Hepatocyte (in vitro differentiated cells): ENCODE measurements at places on chromosomes 3 and 15. TPM values are rescaled to one million over a fixed set of nuclear protein-coding genes. Genes with fewer than 3 reads are reported as not detected.

- DNase-seq = no peak
Measured at GRCh38 chr3:88863196-88863595, 244.2 kb upstream of the EPHA3 start.

DNA sequence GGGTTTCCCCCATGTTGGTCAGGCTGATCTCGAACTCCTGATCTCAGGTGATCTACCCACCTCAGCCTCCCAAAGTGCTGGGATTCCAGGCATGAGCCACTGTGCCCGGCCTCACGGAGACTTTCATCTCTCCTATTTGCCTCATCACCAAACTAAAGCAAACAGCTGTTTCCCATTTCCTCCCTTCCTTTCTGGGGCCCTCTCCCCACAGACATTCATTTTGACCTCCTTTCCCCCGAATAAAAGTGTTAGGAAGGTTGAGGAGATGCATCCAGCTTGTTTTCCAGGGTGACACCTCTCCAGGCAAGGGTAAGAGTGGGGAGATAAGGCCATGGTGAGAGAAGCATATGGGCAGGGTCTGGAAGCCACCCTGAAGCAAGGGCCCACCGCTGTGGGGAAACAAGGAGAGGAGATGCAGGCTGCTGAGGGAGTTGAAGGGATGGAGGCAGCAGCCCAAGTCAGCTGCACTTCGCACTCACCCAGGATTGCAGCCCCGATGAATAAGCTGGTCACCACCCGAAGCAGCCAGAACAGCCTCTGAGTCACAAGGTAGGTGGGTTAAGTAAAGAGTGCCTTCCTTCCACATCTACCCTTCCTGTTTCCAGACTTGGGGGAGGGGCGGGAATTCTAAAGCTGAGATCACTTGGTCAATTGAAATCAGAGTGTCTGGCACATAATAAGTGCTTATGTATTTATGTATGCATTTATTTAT is 7.7 kb downstream of the DUOXA2 start:
- peak; percentile 74 for DNase-seq

- DNase-seq = no peak
Measured at GRCh38 chr15:74432968-74433591, 678 bp downstream of the SEMA7A start.

DNA sequence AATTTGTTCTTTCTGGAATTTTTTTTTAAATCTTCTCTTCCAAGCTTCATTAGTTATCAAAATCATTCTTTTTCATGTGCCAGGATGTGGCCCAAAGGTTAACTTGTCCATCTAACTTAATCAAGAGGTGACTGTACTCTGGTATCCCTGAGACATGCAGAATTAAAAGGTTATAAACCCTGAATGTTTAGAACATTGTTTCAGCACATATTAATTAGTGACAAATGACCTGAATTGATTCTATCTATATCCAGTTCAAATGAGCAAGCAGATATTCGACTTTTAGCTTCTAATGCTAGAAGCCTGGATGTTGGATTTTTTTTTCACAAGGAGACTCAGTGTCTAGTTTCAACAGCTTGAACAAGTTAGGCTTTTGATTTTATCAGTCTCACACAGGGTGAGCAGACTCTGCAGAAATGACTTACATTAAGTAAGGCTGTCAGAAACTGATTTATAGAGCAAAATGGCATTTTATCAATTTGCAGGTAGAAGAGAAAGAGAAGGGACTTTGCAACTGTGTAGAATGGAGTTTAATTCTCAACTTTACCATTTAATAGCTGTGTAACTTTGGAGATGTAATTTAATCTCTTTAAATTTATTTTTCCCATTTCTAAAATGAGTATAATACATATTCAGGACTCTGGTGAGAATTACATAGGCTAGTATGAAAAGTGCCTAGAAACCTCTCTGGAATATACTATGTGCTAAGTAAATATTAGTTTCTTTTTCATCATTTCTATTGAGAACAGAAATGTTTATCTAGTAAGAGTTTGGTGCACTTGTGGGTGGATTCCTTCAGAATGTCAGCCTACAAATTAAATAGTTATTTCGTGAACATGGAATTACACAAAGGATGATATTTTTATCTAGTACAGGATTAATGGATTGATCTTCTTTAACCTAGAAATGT is 100.0 kb downstream of the ALCAM start:
- no peak for DNase-seq

GRCh38 chr15:64205202-64205601 is 42.4 kb upstream of the PPIB start:
- no peak for DNase-seq

DNA sequence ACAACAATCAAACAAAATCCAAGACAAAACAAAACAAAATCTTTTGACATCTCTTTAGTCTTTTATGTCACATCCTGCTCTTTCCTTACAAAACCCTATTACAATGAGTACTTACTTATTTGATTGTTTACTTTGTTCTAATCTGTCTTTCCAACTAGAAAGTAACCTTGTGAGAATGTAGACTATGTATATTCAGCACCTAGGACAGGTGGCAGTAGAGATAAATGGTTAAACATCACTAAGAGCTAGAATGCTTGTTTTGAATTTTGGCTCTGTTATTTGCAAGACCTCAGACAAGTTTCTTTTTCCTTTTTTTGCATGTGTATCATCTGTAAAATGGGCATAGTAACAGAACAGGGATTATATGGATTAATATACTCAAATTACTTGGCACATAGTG is 33.1 kb upstream of the NAALADL2 start:
- DNase-seq = no peak

- no peak for DNase-seq
Measured at GRCh38 chr15:92672102-92672501, 16.5 kb upstream of the FAM174B start.

- no peak for DNase-seq
Measured at GRCh38 chr15:35698966-35699575, 153.1 kb upstream of the DPH6 start.

DNA sequence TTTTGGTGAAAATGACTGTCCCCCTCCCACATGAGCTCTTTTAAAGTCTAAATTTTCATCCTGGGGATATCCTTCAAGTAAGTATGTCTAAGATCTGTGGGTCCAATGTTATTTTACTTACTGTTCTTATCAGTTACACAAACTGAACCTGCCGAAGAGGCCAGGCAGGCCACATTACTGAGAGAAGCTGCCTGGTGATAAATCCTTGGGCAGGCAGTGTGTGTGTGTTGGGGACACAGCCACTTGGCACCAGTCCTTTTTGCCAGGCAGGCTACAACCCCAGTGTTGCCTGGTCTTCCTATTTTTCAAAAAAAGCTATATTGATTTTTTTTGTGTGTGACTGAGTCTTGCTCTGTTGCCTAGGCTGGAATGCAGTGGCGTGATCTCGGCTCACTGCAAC is 50.6 kb upstream of the RASA2 start:
- DNase-seq = no peak

Gene SLC24A5
- total RNA-seq = not detected in 2 replicates
